Bronchial epithelial cell (primary cell): ENCODE measurements at places on chromosomes 6 and 20. TPM values are rescaled to one million over a fixed set of nuclear protein-coding genes. Genes with fewer than 3 reads are reported as not detected.

The C4B gene
- 1.6 and 2.6 TPM in 2 replicates for total RNA-seq

The ULBP2 gene
- 2.4 and 12.2 TPM in 2 replicates for total RNA-seq

The GPX5 gene
- total RNA-seq = not detected in 2 replicates

The PRICKLE4 gene
- total RNA-seq = 0.53 and 0.90 TPM in 2 replicates
